Breast epithelium (tissue), 4 donors: ENCODE measurements at places on chromosomes 1 and 21. TPM values are rescaled to one million over a fixed set of nuclear protein-coding genes. Genes with fewer than 3 reads are reported as not detected.

GRCh38 chr1:2125350-2126211 lies 69.0 kb downstream of the FAAP20 start:
- H3K4me1 ChIP-seq = no peaks in the 10 kb centered on the region
- no peak overlapping the region for H3K27ac ChIP-seq
- DNase-seq = no peak

LCE2A gene
- not detected for total RNA-seq

ZNF687 gene
- total RNA-seq = 20.6 TPM

FCGR2B gene
- total RNA-seq = 5.6 TPM
